ENCODE measurements at places on chromosomes 5 and 9.

- no peak for DNase-seq
Measured at GRCh38 chr5:148398698-148399121, 15.0 kb downstream of the FBXO38 start.

GRCh38 chr5:151005187-151005949 is 15.0 kb upstream of the GPX3 start:
- DNase-seq: no peak

DNA sequence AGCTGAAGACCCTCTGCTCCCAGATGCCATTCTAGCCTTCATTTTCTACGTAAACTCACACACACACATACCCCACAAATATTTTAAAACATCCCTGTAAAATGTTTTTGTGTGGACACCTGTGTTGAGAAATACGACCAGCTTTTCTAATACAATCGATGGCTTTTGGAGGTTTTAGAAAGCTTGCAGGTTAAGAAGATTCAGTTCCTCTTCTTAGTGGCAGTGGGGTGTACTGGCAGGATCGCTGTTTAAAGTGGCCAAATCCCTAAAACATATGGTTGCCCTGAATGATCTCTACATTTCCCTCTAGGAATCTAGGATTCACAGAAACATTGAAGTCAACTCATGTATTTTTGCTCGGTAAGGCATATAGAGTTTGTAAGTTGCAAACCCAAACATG is 236.3 kb downstream of the NSG2 start:
- DNase-seq: no peak

- no peak for DNase-seq
Measured at GRCh38 chr5:74625742-74626241, 14.7 kb downstream of the ENC1 start.

DNA sequence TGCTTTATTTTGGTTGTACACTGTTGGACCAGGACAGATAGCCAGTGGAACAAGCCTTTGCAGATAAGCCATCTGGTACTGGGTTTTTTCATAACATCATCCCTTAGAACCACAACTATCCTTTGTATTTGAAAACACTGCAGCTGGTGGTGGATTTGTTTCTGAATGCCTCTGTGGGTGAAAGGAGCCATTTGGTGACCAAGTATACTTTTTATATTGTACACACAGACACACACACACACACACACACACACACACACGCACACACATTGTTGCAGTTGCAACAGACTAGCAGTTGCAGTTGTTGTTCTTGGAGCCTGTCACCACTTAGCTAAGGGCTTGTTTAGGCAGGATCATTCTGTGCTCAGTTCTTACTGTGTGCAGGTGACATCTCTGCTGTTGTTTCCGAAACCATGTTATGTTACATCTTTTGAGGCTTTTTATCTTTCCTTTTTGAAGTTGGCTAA is 22.9 kb upstream of the CAVIN4 start:
- DNase-seq: peak; percentile 1

- no peak for DNase-seq
Measured at GRCh38 chr9:126391713-126392661, 65.4 kb downstream of the MVB12B start.

DNA sequence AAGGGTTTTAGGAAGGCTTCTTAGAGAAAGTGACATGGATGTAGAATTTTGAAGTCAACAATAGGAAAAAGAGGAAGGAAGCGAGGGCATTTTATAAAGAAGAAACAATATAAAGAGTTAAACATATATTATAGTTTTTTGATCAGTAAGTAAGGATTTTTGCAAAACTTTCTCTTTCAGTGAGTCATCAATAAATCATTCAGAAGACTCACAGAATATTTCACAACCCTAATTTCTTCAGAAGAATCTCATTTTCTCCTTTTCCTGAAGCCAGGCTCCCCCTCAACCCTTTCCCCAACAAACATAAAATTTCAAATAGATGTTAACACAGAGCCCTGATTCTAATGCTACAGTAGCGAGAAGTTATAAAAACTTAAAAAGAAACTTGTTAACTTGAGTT is 4.3 kb upstream of the COX7C start:
- DNase-seq: no peak

DNA sequence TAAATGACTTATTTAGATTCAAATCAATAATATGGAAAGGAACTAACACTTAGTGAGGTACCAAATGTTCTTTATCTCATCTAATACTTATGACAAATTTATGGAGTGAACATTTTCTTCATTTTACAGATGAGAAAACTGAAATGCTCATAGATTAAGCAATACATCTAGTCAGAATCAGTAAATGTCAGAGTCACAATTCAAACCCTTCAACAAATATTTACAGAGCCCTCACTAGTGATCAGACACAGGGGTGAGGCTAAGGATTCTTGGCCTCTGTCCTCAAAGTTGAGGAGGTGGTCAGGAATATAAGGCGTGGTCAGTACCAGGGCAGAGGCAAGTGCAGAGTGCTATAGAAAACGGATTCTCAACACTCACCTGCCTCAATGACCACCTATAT is 29.5 kb upstream of the ARSB start:
- DNase-seq: no peak

DNA sequence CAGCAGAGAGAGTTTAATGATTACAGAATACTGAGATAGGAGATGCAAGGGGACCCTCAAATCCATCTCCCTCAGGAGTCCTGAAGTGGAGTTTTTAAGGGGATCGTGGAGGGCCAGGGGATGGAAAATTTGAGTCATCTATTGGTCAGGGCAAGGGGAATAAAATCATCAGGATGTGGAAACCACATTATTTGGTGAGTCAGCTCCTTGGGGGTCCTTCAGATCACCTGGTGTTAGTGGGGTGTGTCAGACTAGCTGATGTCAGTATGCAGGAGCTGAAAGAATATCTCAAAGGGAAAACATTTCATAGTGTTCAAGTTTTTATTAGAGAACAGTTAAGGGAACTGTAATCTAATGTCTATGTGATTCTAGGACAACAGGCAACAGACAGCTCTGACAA is 183.0 kb upstream of the FTMT start:
- no peak for DNase-seq

Data from NCI-H1105 (cell line).